Activated CD4-positive, alpha-beta T cell treated with anti-CD3 and anti-CD28 coated beads for 1 hour (primary cell): ENCODE measurements at places on chromosomes 2 and 18.

- no peak for DNase-seq
These were observed 163.5 kb upstream of the TCF4 start for GRCh38 chr18:55751476-55751875.

GRCh38 chr18:73841661-73842060, 306.0 kb downstream of the FBXO15 start:
- DNase-seq, result no peak

DNA sequence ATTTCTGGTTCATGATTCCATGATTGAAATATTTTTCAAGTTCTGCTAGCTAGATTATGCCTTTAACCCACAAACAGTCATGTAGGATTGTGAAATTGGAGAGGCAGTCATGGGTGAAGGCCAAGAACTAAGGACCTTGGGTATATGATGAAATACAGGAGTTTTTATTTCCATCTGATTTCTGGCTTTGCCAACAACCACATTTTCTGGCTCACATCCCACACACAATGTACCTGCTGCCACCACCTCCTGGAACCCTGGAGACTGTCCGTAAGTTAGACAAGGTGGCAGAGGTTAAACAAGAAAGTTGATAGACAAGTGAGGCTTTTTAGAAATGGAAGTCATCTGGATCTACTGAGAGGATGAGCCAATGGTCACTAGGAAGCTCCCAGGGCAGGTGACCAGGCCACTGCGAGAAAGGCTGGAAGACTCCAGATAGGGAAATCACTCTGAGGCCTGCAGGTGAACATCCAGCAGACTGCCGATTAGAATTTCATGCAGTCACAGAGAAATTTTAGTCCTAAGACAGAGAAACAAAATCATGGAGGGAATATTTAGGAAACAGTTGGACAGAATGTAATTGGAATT, 402.0 kb downstream of the ALK start:
- no peak for DNase-seq

- no peak for DNase-seq
These were observed 253.0 kb upstream of the CNTNAP5 start for GRCh38 chr2:123771928-123772632.

DNA sequence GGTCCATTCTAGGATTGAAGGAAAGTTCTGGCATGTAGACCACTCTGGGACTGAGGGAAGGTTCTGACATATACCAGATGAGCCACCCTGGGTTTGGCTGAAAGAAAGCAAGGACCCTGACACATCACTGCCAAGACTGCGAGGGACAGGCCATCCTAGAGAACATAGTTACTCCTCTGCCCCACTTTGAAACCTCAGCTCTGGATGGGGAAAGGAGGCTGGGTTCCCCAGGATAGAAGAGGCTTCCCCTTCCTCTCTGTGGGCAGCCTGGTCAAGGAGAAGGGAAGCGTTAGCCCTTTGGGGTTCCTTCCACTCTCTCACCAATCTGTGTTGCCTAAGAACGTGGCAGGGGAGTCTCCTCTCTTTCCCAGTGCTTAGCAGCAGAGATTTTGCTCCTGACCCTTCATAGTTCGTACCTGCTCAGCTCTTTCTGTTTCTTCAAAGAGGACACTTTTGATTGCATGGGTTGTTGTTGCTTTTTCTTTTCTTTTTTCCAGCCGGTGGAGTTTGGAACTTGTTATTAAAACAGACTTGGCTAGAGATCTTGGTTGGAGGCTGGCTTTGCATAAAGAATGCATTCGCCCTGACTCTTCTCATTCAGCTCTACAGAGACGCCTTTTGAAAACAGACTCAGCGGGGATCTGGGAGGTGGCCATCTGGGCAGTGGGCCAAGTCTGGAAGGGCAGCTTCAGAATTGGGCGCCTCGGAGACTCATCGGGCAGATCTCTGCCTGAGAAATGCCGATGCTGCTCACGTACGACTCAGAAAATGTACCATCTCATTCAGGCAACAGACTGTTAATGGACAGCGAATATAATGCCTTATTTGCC, 166.1 kb downstream of the CLIP4 start:
- no peak for DNase-seq

- no peak for DNase-seq
These were observed 297.3 kb downstream of the ETAA1 start for GRCh38 chr2:67694445-67694844.

DNA sequence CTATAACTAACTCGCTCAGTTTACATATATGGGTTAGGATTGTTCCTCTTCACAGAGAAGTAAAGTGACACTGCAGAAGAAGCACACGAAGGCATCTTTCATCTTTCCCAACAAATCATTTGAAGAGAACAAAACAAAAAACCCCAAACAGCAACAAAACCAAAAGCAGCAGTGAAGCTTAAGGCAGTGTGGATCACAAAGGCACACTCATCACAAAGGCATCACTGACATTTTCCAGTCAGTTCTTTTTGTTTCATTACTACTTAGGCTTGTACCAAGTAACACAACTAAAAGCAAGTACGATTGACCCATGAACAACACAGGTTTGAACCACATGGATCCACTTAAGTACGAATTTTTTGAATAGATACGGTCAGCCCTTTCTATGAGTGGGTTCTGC, 75.7 kb downstream of the RNF152 start:
- DNase-seq, result no peak

DNA sequence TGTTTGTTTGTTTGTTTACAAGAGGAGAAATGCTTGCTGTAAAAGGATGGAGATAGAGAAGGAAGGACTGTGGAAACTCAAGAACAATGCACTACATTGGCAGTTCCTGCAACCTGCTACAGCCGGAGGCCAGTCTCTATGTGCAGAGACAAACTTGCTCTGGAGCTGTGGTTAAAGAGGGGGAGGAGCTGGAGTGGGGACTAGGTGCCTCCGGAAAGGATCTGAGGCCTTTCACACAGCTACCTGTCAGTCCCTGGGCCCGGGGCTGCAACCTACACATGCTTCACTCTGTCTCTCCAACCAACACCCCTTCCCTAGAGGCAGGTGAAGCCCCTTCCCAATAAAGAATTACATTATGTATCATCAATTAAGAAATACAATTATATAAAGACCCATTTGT, 1234.0 kb upstream of the ZEB2 start:
- DNase-seq, result no peak

DNA sequence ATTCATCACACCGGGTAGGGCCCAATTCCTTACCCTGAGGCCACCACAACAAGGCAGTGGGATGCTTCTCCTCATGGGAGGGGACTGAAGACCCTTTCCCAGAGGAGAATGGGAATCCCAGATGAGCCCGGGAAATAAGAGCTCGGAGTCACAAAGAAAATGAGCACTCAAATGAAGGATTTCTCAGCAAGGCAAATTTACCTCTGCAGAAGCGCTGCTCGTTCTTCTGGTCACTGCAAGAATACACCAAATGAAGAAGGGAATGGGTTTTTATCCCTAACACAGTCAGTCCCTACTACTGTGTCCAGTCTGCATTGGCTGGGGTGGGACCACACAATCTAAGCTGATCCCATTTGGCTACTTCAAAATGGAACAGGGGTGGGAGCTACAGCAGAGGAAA, 35.7 kb upstream of the TRAPPC8 start:
- no peak for DNase-seq

GRCh38 chr2:212537726-212538304, 787 bp downstream of the ERBB4 start:
- DNase-seq, result no peak

DNA sequence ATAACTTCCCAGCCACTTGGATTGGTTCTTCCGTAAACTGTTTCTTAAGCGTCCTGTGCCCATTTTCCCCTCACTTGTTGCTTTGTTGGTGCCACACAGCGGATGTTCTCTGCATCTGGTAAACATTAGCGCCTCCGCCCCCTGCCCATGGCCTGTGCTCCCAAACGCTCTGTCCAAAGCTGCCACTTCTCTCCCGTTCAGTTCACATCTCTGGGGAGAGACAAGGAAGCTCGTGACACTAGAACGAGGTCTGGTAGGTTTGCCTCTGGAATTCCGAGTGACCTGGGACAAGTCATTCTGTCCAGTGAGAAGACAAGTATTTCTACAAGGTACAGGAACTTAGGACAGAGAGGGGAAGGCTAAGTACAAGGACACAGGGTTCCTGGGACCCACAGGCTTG, 9.4 kb downstream of the COPS9 start:
- DNase-seq, result no peak

DNA sequence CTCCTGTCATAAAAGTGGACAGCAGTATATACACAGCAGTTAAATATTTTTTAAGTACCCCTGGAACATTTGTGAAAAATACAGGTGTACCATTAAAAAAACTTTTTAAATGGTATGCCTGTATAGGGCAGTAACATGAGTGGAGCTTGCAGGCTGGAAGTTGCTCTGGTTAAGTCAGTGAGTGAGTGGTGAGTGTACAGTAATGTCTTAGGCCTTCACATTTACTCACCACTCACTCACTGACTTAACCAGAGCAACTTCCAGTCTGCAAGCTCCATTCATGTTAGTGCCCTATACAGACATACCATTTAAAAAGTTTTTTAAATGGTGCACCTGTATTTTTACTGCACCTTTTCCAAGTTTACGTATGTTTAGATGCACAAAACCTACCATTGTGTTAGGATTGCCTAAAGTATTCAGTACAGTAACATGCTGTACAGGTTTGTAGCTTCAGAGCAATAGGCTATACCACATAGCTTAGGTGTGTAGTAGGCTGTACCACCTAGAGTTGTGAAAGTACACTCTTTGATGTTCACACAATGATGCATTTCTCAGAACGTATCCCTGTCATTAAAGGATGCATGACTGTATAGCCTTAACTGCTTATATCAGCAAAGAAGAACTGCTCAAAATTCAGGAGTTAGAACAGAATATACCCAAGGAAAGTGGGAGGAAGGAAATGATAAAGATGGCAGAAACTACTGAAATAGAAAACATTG, 112.6 kb downstream of the EHBP1 start:
- no peak for DNase-seq

DNA sequence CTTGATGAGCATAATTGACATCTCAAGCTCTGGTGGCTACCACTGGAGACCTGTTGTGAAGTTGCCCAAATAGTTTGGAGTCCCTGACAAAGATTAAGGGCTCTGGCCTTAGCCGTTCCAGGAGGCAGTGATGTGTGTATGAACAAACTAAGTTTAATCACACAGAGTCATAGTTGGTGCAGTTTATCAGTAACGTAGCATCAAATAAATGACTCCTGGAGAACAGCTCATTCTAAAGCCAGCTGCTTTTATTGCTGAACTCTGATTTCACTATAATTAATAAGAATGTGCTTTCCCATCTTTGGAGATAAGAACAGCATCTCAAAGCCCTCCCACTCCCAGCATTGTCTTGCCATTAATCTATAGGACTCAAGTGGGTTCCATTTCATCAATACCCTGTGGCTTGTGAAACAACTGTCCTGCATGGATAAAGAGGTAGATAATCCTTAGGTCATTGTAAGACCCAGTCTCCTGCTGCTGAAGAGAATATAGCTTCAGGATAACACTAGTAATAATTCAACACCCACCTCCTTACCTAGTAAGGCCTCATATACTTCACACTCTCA, 211.4 kb upstream of the THUMPD2 start:
- DNase-seq, result no peak
